Femur (tissue), 1 donor: ENCODE measurements at places on chromosomes 6 and 20.

- no peak for DNase-seq
These were observed 38.9 kb upstream of the HDGFL1 start for GRCh38 chr6:22530506-22530905.

DNA sequence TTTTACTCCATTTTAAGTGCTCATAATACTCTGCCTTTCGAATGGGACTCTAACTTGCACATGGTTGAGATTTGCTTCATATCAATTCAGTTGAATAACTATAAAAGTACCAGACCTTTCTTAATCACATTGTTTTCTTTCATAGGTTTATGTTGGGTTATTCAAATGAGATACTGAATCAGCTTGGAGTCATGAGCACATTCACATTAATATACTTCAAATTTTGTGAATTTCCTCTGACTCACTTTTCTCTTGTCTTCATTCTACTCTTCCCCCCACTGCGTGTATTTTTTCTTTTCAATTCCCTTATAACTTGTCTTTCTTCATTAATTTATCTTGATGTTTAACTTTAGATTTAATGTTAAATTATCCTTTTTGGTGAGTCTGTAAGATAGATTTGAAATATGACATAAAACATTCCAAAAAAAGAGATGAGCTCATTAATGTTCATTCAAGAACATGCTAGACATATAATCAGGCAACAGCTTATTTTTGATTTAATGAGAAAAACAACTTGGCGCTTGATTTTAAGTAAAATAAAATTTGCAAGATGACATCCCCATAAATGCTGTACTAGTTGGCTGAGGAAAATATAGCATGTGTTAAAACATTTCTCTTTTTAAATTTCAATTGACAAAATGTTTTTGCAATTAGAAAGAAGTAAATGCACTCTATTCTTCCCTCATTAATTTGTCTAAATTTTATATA, 736.0 kb downstream of the CD109 start:
- DNase-seq = no peak

DNA sequence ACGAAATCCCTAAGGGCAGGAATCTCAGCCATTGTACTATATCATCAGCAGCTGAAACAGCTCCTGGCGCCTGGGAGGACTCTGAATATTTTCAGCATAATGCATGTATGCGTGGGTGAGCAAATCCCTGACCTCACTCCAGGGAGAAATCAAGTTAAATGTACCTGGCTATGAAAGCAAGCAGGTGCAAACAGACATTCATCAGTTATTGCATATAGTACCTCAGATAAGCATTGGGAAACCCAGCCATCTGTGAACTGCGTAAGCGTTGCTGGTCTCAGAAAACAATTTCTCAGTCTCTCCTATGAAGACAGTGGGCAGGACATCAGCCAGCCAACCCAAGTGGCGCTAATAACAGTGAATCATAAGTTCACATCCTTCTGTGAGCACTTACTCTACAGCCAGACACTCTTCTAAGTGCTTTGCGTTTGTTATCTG, 622.6 kb downstream of the EPM2A start:
- peak; percentile 16 for DNase-seq

- DNase-seq = no peak
These were observed 556.5 kb downstream of the DHX35 start for GRCh38 chr20:39518654-39519053.

DNA sequence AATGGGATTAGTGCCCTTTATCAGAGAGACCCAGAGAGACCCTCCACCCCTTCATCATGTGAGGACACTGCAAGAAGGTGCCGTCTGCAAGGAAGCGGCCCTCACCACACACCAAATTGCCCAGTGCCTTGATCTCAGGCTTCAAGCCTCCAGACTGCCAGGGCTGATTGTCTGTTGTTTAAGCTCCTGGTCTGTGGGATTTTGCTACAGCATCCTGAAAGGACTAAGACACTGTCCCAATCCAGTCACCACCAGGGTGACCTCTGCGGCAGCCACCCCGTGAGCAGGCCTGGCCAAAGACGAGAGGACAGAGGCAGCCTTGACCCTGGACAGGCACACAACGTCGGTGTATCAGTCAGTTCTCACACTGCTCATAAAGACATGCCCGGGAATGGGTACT, 13.5 kb upstream of the FRMD1 start:
- no peak for DNase-seq

GRCh38 chr6:122077603-122078002, 321.8 kb upstream of the HSF2 start:
- no peak for DNase-seq

- peak; percentile 37 for DNase-seq
These were observed 3.7 kb downstream of the PRSS16 start for GRCh38 chr6:27251112-27251605.

DNA sequence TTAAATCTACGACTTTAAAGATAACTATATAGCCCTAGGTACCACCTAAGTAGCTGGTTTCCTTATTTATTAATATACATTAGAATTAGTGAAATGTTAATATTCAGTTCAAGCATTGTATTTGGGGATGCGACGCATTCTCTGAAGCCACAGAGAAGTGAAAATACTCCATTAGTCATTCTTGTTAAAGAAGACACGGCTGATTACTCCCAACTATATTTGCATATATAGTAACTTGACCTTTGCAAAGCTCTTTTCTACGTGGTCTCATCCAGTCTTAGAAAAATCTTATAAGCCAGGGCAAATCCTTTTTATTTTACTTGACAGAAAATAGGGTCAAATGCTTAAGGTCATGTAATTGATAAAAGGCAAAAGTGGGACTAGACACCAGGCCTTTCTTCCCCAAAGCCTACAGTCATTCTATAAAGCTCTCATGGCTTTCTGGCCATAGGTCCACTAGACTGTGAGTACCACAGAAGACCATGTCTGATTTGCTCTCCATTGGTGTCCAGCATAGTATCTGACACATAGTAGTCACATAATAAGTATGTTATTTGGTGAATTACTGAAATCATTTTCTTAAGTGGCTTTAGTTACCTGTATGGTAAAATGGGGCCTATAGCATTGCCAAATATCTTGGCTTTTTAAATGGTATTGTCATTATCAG, 11.3 kb downstream of the ZHX3 start:
- no peak for DNase-seq

GRCh38 chr6:167786853-167787675, 39.6 kb upstream of the AFDN start:
- DNase-seq = no peak

GRCh38 chr6:82275686-82276085, 28.1 kb upstream of the IBTK start:
- DNase-seq = no peak

DNA sequence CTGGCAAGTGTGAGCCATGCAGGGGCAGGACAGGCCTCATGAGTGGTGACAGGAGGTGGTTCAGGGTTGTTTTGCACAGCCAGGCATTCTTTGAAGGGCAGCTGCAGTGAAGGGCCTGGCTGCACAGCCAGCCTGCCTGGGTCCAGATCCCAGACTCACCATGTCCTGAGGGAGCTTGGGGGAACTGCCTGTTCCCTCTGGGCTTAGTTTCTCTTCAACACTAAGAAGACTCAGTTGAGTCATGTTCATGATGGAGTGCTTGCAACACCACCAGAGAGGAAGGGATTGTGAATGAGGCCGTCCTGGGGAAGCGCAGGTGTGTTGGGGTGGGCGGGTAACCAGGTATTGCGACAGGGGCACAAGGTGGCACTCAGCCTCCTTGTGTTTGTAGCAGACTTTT, 102.4 kb downstream of the CDH26 start:
- DNase-seq = no peak

GRCh38 chr20:51244466-51244865, 221.6 kb upstream of the KCNG1 start:
- DNase-seq = no peak

- DNase-seq = no peak
These were observed 7.7 kb upstream of the ASXL1 start for GRCh38 chr20:32350421-32350820.

DNA sequence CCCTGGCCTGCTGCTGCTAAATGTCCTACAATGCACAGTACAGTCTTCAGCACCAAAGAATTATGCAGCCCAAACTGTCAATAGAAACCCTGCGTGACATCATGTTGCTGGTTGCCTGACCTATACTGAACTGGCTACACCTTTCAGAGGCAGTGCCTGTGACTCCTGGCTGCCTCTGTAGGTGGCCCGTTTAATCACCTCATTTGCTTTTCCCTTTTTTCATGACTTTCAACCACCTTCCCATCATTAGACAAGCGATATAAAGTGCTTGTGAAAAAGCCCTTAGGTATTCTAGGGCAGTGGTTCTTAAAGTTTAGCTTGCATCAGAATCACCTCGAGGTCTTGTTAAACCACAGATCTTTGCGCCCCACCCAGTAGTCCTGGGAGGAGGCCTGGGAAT, 33.0 kb upstream of the RIPOR2 start:
- no peak for DNase-seq

DNA sequence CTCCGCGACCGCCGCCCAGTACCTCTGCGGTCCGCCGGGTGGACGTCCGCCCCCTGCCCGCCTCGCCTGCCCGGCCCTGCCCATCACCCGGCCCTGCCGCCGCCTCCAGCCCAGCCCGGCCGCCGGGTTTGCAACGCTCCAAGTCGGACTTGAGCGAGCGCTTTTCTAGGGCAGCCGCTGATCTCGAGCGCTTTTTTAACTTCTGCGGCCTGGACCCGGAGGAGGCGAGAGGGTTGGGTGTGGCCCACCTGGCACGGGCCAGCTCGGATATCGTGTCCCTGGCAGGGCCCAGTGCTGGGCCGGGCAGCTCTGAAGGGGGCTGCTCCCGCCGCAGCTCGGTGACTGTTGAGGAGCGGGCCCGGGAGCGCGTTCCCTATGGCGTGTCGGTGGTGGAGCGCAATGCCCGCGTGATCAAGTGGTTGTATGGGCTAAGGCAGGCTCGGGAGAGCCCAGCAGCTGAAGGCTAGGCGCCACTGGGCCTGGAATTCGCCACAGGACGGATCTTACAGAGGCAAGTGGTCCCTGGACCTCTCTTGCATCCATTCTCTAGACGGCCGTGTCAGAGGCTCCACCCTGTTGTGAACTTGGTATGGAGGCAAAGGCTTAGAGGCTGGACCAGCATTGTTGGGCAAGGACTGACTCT, 11.8 kb downstream of the FAM110A start:
- no peak for DNase-seq

GRCh38 chr20:4060064-4060795, 44.9 kb upstream of the RNF24 start:
- DNase-seq = peak; percentile 76

GRCh38 chr6:133169901-133170300, 71.3 kb upstream of the EYA4 start:
- no peak for DNase-seq

GRCh38 chr6:125421836-125422235, 120.1 kb upstream of the HDDC2 start:
- DNase-seq = no peak

DNA sequence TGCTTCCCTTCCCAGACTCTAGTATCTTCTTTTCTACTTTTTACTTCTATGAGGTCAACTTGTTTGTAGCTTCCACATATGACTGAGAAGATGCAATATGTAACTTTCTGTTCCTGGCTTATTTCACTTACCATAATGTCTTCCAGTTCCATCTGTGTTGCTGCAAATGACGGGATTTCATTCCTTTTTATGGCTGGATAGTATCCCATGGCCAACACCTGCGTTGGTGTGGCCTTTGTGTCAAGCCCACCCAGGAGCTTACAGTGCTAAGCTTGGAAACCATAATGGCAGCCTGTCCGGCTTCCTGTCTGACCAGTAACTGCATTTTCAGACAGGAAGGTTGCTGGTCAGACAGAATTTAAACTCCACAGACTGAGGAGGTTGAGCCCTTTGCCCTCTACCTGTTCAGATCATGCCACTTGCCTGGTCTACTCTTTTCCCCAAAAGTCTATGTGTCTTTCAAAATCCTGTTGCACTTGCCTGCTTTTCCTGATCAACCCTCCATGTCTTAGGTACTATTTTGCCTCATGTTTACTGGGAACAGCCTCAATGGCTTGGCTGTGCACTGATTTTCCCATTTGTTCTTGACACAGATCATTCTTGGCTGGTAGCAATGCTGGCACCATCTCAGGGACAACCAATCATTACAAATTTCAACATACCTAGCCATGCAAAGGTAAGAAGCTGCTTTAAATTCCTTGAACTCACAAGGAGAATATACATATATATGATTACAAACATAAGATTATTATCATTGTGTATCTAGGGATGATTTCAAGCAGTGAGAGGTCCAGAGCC, 114.3 kb upstream of the PLEKHG1 start:
- no peak for DNase-seq

- DNase-seq = no peak
These were observed 343.6 kb upstream of the SASH1 start for GRCh38 chr6:147999001-147999540.

DNA sequence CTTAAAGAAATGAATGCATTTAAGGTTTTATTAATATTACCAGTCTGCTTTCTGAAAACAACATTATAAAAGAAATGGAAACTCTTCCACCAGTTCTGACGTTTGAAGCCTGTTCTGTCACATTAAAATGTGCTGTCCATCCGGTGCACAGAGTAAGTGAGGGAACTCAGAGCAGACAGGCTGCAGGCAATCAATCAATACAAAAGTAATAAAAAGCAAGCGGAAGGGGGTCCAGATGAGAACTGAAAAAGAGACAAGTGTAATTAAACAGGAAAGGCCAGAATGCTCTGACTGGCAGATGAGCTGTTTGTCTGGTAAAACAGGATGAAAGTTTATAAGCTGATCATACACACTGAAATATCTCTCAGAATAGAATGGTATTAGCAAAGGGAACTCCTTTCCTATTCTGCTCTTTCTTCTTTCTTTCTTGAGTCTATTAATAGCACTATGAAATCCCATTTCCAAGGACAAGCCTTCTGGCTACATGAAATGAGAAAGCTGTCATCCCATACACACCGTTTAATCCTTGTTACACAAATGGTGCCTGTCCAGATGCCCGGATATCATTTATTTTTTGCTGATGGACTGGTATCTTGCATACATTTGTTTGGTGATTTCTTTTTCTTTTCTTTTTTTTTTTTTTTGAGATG, 94.3 kb downstream of the RAMACL start:
- DNase-seq = no peak

GRCh38 chr6:42295677-42296076, 78.0 kb upstream of the MRPS10 start:
- no peak for DNase-seq

- DNase-seq = peak; percentile 65
These were observed 33.0 kb upstream of the FILIP1 start for GRCh38 chr6:75526502-75527127.

GRCh38 chr6:46592740-46593139, 59.9 kb downstream of the CYP39A1 start:
- DNase-seq = no peak

- no peak for DNase-seq
These were observed 56.6 kb upstream of the SAMHD1 start for GRCh38 chr20:37007898-37008649.
